T-helper 17 cell (primary cell): ENCODE measurements at places on chromosomes 11 and 22. TPM values are rescaled to one million over a fixed set of nuclear protein-coding genes. Genes with fewer than 3 reads are reported as not detected.

Gene SYTL2
- total RNA-seq = 58.8 TPM

Gene RIBC2
- 2.4 TPM for total RNA-seq

Gene SERPING1
- total RNA-seq = not detected

Gene NPAS4
- not detected for total RNA-seq

Gene SCGB1C1
- not detected for total RNA-seq

Gene TRIM44
- 28.9 TPM for total RNA-seq
